ENCODE measurements at places on chromosomes 11 and 22. TPM values are rescaled to one million over a fixed set of nuclear protein-coding genes. Genes with fewer than 3 reads are reported as not detected.

- no peak for DNase-seq
Observed at GRCh38 chr11:15616130-15617105, 501.7 kb downstream of the INSC start.

- no peak for DNase-seq
Observed at GRCh38 chr11:76250520-76251225, 44.4 kb upstream of the WNT11 start.

DNA sequence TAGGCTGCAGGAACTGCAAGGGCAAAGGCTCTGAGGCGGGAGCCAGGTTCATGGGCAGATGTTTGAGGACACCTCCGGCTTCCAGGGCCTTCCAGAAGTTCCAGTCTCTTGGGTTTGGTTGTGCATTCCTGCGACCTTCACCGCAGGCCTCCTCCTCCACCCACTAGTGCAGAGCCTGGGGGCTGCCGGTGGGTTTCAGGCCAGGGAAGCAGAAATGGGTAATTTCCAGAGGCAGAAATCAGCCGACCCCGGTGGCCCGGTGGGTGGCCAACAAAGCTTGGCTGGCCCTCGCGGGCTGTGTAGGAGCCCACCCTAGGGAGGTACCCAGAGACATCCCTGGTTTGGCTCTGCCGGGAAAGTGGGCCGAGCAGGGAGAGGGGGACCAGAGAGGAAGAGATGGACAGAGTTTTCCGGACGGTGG, 417 bp upstream of the PHETA2 start:
- no peak for DNase-seq

- DNase-seq: no peak
Observed at GRCh38 chr22:31085928-31086327, 4.8 kb downstream of the SMTN start.

GRCh38 chr11:123587559-123587958, 66.9 kb downstream of the SCN3B start:
- DNase-seq: no peak

DNA sequence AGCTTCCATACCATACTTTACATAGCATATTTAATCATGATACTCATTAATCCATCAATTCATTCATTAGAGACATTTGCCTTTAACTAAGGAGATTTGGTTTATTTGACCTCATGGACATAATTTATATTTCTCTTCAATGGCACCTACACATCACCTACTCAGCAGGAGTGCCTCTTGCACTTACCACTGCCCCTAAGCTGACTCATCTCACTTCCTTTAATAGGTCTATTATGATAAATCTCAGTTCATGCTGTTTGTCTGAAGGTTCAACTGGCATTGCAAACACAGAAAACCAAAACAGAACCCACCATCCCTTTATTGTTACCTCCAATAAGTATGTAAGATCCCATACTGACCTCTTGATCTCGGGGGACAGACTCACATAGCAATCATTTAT, 186.7 kb downstream of the LUZP2 start:
- no peak for DNase-seq

- no peak for DNase-seq
Observed at GRCh38 chr11:86515297-86516094, 140.8 kb downstream of the CCDC81 start.

DNA sequence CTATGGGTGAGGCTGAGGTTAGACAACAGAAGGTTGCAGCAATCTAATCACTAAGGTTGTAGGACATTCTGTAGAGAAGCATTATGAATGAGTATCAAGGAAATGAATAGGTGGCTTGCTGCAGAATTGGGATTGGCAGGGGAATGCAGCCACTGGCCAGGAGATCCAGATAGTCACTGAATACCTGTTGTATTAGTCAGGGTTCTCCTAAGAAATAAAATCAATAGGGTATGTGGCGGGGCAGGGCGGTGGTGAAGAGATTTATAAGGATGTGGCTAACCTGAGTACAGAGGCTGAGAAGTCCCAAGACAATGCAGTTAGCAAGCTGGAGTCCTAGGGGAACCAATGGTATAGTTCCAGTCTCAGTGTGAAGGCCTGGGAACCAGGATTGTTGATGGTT, 163.0 kb downstream of the SPON1 start:
- no peak for DNase-seq

DNA sequence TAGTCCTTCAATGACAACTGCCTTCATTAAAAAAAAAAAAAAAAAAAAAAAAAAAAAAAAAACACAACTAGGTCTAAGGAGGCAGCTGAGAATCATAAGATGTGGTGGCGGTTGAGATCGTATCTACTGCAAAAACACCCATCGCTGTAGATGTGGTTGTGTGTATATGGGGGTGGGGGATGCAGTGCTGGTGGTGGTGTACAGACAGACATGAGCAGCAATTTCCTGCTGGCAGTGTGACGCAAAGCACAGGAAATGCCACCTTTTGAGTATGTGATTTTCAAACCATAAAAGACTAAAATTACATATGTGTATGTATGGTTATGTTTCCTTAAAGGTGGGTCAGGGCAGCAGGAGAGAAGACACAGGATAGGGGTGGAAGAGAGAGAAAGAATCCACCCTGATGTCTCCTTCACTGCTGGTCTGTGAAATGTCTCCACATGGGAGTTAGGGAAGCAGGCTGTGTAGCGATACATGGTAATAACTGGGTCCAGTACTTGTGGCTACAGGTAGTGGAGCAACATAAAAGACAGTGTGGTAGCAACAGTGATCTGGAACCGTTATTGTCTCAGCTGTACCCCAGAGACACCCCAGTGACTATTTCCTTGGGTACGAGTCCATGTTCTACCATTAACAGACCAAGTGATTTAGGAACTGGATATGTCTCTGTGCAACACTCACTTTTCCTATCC, 57.9 kb downstream of the SYTL2 start:
- peak; percentile 97 for DNase-seq

DNA sequence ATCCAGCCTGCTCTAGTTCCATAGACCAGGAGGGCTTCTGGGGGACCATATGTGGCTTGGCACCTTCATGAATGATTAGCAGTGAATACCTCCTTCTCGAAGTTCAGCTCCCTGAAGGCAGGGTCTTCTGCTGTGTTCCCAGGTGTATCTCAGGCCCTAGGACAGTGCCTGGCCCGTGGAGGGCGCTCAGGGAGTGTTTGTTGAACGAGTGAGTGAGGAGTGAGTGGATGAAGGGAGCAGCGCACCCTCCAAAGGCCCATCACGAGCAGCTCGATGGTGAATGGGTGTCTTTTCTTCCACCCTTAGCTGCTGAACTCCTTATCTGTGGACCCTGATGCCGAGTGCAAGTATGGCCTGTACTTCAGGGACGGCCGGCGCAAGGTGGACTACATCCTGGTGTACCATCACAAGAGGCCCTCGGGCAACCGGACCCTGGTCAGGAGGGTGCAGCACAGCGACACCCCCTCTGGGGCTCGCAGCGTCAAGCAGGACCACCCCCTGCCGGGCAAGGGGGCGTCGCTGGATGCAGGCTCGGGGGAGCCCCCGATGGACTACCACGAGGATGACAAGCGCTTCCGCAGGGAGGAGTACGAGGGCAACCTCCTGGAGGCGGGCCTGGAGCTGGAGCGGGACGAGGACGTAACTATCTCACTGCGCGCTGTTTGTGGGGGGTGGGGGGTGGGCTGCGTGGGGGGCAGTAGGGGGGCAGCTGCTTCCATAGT, 9.5 kb downstream of the ANO1 start:
- no peak for DNase-seq

DNA sequence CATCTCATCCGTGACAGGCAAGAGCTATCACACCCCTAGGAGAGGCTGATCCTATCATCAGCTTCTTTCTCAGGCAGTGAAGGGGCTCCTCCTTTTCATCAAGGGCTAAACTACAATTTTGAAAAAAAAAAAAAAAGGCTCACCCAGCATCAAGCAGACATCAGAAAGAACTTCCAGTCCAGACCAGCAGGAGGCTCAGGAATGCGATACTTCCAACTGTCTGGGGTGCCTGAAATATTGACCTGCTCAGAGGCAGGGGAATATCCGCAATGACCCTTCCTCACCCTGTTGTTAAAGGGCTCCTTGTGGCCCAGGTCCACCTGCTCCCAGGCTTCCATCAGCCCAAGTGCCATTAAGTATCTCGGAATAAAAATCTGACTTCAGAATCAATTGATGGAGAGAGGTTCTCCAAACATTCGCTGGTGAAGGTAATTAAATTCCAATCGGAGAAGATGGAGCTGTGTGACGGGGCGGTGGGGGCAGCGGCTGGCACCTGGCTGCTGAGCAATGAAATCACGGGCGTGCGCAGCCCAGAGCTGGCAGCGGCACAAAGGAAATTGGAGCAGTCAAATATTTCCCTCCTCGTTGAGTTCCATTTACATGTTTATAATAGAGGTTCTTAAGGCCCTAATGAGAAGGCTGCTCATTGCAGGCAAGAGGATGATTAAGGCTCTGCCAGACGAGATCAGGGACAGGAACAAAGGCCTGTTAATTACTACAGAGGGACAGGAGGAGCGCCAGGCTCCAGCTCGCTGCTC, 69.0 kb upstream of the THY1 start:
- no peak for DNase-seq

DNA sequence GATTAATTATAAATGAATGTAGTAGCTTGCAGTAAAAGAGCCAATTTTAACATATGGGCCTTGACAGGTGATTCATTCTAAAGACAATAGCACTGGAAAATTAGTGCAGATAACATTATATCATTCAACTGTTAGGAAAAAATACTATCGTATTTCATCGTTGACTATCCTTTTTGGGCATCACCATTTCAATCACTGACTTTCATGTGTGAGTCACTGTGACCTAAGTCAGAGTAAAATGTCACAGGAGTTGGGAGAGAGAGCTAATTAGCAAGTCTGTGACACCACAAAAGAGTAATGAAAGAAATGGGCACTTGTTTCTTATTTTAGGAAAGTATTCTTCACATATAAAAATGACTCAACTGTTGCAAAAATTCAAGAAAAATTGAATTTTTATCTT, 253.8 kb upstream of the CNTN5 start:
- no peak for DNase-seq

DNA sequence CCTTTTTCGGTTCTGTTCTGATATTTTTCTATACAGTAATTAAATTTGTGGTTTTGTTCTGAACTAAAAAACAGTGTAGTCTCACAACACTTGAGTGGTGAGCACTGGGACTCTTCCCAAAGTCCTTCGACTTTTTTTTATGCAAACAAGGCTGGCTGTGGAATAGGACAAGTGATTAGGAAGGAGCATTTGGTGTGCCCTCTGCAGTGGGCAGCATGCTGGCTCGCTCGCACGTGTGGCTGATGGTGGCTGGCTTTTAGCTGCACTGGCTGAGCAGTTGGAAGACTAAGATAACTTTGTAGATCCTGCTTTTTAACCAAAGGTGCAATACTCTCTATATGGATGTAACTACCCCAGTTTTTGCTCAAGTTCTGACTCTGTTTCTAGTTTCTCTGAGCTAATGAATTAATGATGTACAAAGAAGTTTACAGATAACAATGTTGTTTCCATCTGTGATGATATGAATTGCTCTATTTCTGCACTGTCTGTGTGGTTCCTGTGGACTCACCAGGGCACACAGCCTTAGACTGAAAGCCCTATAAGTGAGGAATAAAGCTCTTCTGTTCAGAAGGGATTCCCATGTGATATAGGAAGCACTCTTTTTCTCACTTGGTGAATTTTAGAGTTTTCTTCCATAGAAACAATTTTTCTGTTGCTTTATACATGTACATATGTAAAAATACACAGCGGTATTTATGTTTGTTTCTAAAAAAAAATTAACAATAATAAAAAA, 143.1 kb upstream of the RASSF10 start:
- DNase-seq: no peak

DNA sequence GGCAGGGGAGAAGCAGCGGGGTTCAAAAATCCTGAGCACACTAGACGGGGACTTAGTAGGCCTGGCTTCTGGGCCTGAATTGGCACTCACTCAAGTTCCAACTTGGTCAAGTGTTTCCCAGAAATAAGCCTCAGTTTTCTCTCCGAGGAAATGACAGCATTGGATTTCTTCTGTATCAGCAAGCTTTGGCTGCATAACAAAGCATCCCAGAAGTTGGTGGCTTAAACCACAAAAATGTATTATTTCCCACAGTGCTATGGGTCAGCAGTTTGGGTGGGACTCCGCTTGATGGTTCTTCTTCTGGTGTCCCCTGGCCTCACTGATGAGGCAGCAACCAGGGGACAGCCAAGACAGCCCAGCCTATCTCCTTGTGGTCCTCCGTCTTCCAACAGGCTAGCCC, 1.6 kb upstream of the CYTH4 start:
- DNase-seq: no peak

- DNase-seq: no peak
Observed at GRCh38 chr11:65305501-65306268, 9.0 kb upstream of the CDC42EP2 start.

GRCh38 chr11:125494974-125495725, 915 bp downstream of the FEZ1 start:
- no peak for DNase-seq

DNA sequence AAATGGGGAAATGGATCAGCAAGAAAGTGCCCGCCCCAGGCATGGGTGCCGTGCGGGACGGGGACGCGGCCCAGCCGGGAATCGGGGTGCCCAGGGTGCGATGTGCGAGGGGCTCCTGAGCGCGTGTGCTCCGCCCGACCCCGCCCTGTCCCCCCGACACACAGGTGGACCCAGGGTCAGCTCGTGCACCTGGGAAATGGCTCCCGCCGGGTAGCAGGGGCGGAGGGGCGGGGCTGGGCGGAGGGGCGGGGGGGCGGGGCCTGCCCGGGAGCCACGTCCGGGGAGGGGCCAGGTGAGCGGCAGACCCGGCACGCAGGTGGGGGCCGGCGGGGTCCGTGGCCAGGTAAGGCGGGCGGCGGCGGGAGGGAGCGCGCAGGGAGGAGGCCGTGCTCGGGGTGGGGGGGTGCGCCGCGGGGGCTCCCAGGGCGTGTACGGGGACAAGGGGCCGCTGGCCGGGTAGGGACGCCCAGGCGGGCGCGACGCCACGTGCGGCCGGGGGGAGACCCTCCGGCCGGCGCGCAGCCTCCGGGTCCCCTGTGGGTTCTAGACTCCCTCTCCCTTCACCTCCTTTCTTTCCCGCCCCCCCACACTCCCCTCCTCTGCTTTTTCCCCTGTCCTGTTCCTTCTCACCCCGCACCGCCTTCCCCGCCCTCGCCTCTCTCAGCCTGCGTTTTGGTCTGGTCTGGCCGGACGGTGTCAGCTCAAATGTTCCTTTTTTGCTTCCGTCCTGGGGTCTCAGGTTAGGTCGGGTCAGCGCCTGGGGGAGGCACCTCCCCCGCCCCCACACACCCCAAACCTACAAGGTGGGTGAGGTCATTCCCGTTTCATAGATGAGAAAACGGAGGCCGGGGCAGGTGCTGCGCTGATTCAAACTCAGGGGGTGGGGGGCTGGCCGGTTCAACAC, at the start of gene ARHGAP8:
ARHGAP8 (plus strand) TSS at position 291 of the 904 bp plus-strand sequence. CDS start 33,953 bp downstream, outside the sequence.
- no peak for DNase-seq

The OR51B5 gene
- total RNA-seq: not detected

The MRGPRE gene
- total RNA-seq: not detected

The CDKN1C gene
- 0.32 TPM for total RNA-seq

The UPK3A gene
- total RNA-seq: not detected

The DNAJB7 gene
- total RNA-seq: not detected

The CRYBB3 gene
- not detected for total RNA-seq

The ELMOD1 gene
- total RNA-seq: not detected
